T-helper 1 cell treated with Interleukin-12 subunit alpha and Interleukin-12 subunit beta and Interleukin-4 antibody, amounts not matched to agents 30 ng/mL and 1 ng/mL, for 36 hours (primary cell): ENCODE measurements at places on chromosomes 7 and 10. TPM values are rescaled to one million over a fixed set of nuclear protein-coding genes. Genes with fewer than 3 reads are reported as not detected.

Gene DIP2C
- total RNA-seq, result 2.7 and 2.8 TPM in 2 replicates

Gene CRYGN
- total RNA-seq, result not detected in 2 replicates

Gene NEURL1
- total RNA-seq, result 2.2 and 2.3 TPM in 2 replicates

Gene FKBP9
- total RNA-seq, result 1.1 and 1.7 TPM in 2 replicates

Gene ARL3
- 4.0 and 4.2 TPM in 2 replicates for total RNA-seq

Gene IL2RA
- total RNA-seq, result 459 and 464 TPM in 2 replicates

Gene NEUROD6
- not detected in 2 replicates for total RNA-seq

Gene ANKRD61
- total RNA-seq, result 0.49 TPM in 1 of 2 replicates, not detected in the other

Gene ERVW-1
- total RNA-seq, result not detected in 2 replicates

Gene CLDN3
- not detected in 2 replicates for total RNA-seq

Gene SEMA3D
- total RNA-seq, result not detected in 2 replicates

Gene COL1A2
- total RNA-seq, result 3.9 and 4.6 TPM in 2 replicates

Gene ANKRD2
- total RNA-seq, result 0.32 TPM in 1 of 2 replicates, not detected in the other
